ENCODE measurements at places on chromosomes 16 and 17. TPM values are rescaled to one million over a fixed set of nuclear protein-coding genes. Genes with fewer than 3 reads are reported as not detected.

GLTPD2 gene
- not detected for total RNA-seq

DNA sequence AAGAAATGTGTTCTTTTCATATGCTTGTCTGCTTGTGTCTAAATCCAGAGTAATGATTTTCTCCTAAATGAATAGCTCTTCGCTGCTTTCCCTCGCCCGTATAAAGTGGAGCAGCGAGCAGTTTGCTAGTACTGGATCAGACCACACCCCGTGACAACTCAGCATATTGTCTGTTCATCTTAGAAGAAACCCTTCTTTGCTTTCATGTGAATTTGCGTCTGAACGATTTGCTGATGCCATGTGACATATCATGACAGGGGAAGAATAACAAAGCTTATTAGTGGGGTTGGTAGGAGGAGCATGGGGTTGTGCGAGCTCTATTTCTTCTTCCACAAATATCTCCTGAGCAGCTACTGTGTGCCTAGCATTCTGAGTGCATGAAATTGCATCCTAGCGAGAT, 44.1 kb upstream of the CACNG4 start:
- H3K27ac ChIP-seq, result no peak overlapping the region
- H3K27me3 ChIP-seq, result peaks cover 14% of the 10 kb centered on the region
- H3K4me3 ChIP-seq, result no peak overlapping the region
- no peaks in the 10 kb centered on the region for H3K36me3 ChIP-seq

- peak overlapping the region; percentile 73 for H3K4me3 ChIP-seq
- peak; percentile 63 for DNase-seq
- H3K27me3 ChIP-seq, result no peaks in the 10 kb centered on the region
- H3K27ac ChIP-seq, result peak overlapping the region; percentile 96
- H3K4me1 ChIP-seq, result peaks cover 90% of the 10 kb centered on the region
Measured at GRCh38 chr16:84599521-84600202, 18.2 kb downstream of the COTL1 start.

CNTNAP4 gene
- total RNA-seq, result not detected

GRCh38 chr17:74499992-74500391, 31.3 kb downstream of the CD300LB start:
- DNase-seq, result no peak
- no peak overlapping the region for H3K4me3 ChIP-seq
- no peaks in the 10 kb centered on the region for H3K4me1 ChIP-seq
- H3K27ac ChIP-seq, result no peak overlapping the region
- no peaks in the 10 kb centered on the region for H3K27me3 ChIP-seq
